ENCODE measurements at places on chromosomes 11 and 22.

DNA sequence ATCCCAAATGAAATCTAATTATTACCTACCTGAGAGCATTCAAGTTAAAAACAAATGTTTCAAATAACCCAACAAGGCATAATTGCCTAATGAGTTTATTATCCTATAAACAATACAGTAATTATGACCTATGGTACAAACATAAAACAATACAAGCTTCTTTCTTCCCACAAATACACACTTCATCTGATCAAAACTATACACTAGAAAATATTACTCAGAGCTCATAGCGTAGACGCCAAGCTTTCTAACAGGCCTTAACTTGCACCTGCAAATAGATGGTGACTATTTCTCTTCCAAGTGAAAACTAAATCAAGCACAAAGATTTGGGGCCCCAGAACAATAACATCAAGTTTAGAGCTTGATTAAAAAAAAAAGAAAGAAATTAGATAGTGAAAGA, 78.1 kb downstream of the SOX6 start:
- DNase-seq: no peak

GRCh38 chr11:65124480-65125196, 2.5 kb downstream of the MRPL49 start:
- DNase-seq: no peak

DNA sequence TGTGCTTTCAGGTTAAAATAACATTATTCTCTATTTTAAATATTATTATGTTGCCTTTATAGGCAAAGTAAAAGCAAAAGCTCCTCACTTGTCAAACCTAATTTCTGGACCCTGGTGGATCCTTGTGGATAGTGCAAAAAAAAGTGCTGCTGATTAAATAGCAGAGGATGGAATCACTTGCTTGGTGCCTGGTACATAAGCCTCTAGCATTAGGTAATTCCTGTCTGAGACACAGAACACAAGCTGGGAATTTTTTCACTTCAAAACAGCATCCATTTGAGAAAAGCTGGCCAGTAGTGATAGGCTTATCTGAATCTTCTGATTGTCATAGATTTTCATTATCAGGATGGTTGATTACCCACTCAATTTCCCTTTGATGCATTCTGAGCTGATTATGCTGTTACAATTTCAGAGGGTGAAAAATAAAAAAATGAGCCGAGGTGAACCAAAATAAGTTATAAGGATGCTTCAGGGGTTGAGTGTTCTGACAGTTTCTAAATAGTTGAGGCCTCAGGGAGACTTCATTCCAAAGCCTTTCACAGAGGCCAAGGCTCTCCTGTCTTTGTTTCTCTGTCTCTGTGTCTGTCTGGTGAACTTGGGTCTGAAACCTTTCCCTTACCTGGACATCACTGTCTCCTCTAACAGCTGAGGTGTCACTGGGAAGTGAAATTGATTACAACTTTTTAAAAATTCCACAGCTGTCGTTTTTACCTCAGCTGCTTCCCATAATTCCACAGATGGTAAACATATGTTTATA, 242.9 kb downstream of the NELL1 start:
- no peak for DNase-seq

DNA sequence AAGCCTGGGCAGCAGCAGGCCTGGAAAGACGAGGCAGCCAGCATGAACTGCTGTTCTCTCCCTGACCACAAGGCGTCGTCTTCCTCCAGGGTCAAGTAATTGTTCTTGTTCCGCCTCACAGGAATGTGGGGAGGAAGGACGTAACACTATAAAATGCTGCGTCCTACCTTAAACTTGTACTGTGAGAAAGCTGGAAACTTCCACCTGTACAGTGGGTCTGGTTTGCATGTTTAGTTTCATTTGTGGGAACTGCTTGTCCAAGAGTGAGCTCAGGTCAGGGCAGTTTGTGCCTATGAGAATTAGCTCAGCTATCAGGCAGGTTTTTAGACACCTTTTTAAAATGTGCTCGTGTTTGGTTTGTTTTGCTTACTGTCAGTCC, 55.2 kb downstream of the PANX1 start:
- DNase-seq: no peak

DNA sequence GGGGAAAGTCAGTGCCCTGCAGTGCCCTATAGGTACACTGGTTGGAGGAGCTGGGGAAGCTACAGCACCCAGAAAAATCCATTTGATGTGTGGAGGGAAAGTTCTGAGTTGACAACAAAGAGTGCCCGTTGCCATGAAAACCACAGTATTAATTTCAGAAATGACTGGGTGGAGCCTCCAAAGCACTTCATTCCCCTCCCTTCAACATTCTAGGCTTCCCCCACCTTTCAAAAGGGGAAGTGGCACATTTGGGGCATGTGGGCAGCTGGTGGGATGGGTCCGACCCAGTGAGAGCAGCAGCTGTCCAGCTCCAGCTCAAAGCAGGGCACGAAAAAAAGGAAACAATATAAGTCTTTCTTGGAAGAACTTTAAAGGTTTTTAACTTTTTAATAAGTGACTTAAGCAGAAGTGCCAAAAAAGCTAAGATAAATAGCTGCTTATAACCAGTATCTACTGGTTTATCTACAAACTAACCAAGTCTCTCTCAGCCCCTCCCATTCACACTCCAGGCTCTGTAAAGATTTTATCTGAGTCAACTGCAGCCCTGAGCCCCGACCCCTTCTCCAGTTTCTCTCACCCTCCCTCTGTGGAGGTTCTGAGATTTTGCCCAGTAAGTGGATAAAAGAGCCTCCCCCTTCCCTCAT, 9.0 kb upstream of the AHNAK start:
- no peak for DNase-seq

- no peak for DNase-seq
These were observed 112.2 kb downstream of the NCAM1 start for GRCh38 chr11:113073290-113073953.

- no peak for DNase-seq
These were observed 67.8 kb downstream of the ARHGEF12 start for GRCh38 chr11:120403966-120404365.

DNA sequence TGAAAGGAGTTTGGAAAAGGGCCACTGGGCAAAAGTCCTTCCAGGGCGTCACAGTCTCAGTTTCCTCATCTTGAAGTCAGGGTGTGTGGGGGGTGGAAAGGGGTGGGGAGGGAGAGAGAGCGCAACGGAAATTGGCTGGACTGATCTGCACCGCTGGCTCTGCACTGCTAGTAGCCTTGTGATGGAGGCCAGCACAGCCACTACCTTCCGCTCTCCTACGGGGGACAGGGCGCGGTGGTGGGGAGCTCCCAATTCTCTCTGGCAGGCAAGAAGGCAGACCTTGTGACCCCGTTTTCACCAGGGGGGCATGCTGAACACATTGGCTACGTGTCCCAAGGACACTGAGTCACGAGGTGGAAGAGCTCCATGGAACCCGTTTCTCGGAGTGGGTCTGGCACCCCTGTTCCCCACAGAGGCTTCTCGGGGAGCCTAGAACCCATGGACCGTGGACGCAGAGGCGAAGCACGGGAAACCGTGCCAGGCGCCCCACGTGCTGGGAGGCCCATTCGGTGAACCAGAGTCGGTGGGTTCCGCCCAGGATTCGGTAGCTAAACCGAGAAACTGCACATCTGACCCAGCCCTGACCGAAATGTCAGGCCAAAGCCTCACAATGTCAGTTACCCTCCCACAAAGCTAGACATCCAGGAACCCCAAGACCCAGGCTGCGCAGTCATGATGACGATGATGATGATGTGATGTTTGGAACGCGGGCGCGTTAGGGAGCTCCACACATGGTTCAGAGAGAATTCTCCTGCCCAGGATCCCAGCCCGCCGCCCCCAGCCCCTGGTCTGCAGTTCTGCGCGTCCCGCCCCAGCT, 28.3 kb upstream of the WNT11 start:
- no peak for DNase-seq
